ENCODE measurements at places on chromosomes 4 and X.

DNA sequence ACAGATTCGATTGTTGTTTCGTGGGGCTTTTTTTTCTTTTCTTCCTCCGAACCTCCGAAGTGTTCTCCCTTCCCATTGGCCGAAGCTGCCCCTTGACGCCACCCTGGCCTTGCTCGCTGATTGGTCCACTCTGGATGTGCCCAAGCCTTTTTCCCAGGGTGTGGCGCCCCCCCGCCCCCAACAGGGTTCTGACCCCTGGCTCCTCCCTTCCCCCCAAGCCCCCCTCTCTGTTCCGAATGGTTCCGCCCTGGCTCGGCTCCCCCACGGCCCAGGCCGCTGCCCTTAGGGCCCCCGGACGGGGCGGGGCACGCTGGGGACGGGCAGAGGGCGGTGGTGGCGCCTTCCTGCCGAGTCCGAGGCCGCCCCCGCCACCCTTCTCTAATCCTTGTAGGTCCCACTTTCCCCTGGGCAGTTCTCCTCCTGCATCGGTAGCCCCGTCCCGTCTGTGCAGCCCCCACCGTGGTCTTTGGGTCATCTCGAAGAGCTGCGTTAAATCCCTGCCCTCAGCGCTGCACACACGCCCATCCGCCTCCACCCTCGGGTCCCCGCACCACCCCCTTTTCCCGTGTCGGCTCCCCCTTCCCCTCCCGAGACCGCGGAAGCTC is 25.5 kb downstream of the UTP14A start:
- DNase-seq, result peak; percentile 36

- no peak for DNase-seq
Measured at GRCh38 chrX:97471071-97471470, 587.4 kb downstream of the RPA4 start.

GRCh38 chr4:121923306-121923705 is 28.6 kb downstream of the TRPC3 start:
- DNase-seq, result no peak

GRCh38 chr4:40916218-40916555 is 166.4 kb downstream of the NSUN7 start:
- no peak for DNase-seq

GRCh38 chrX:150982788-150983520 is at the start of gene HMGB3:
Gene HMGB3 (plus strand): TSS chrX:150983335. CDS start chrX:150985600, 2,265 bp downstream.
- DNase-seq, result peak; percentile 83

- no peak for DNase-seq
Measured at GRCh38 chr4:109025471-109026076, 262.7 kb upstream of the ETNPPL start.

GRCh38 chrX:115579327-115579726 is 18.4 kb downstream of the PLS3 start:
- DNase-seq, result no peak

DNA sequence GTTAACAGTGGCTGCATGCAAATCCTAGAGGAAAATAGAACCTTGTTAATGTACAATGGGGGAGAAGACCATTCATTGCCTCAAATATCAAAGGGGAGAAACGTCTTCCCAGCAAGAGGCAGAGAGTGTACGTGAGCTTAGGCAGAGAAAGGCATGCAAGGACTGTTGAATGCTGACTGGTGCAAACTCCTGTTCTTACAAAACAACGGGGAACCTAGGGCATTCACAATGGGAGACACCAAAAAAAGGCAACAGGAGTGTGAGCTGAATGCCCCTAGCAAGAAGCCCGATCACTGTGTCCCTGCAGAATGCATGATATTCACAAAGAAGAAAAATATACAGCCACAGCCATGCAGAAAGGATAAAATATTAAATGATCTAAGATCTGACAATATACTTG is 184.9 kb downstream of the NSUN7 start:
- no peak for DNase-seq

DNA sequence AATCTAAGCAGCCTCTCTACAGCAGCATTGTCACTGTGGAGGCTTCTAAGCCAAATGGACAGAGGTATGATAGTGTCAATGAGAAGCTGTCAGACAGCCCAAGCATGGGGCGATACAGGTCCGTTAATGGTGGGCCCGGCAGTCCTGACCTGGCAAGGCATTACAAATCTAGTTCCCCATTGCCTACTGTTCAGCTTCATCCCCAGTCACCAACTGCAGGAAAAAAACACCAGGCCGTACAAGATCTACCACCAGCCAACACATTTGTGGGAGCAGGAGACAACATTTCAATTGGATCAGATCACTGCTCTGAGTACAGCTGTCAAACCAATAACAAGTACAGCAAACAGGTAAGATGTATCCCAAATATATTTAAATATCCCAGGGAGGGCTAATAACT is 4.1 kb downstream of the PCDH7 start:
- no peak for DNase-seq
